ENCODE measurements at places on chromosomes 1 and 21.
A peak's percentile ranks its signal among the peaks of the same experiment; 100 is the strongest.

- no peak for DNase-seq
Measured at GRCh38 chr1:180415985-180416633, 86.3 kb downstream of the ACBD6 start.

DNA sequence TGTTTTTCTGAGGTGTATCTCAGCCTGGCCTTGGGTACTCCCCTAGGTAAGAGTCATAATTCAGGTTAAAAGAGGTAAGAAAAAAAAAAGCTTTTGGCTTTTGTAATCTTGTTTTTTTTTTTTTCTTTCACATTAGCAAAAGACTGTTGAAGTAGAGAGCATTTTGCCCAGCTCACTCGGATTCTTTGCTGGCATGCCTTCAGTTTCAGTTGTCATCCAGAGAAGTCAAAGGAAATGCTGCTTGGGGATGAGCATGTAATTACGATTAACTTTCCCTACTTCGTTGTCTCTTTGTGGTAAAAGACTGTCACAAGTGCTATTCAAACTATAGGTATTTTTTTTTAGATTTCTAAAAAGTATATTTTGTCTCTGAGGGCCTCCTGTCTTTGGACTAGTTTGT is 6.3 kb downstream of the BACH1 start:
- no peak for DNase-seq

GRCh38 chr1:51351907-51352306 is 21.5 kb upstream of the TTC39A start:
- DNase-seq: no peak

- DNase-seq: no peak
Measured at GRCh38 chr1:242690849-242691609, 166.5 kb upstream of the PLD5 start.

DNA sequence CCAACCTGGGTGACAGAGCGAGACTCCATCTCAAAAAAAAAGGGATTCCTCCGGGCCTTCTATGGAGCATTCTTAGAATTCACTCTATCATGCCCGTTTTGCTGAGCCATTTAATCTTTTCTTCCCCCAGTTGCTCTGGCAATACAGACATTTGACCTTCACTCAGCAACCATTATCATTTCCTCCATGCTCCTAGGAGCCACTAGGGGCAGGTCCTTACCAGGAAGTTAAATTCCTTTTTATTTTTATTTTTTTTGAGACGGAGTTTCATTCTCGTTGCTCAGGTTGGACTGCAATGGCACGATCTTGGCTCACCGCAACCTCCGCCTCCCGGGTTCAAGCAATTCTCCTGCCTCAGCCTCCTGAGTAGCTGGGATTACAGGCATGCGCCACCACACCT is 9.7 kb upstream of the CGN start:
- DNase-seq: no peak

DNA sequence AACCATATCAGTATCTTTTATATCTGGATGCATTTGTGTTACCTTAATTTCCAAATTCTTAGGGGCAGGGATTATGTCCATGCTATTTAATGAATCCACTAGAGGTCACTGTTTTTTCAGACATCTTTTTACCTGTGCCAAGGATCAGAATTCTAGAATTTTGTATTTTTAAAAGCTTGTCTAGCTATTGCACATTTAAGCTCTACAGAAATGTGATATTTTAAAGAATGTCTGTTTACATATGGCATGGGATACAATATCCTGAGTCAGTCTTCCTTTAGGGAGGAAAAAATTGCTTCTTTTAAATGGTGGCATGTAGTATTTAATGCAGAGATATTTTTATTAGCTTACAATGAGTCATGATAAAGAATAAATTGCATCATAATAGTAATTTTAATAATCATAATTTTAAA is 11.3 kb downstream of the RPAP2 start:
- no peak for DNase-seq

DNA sequence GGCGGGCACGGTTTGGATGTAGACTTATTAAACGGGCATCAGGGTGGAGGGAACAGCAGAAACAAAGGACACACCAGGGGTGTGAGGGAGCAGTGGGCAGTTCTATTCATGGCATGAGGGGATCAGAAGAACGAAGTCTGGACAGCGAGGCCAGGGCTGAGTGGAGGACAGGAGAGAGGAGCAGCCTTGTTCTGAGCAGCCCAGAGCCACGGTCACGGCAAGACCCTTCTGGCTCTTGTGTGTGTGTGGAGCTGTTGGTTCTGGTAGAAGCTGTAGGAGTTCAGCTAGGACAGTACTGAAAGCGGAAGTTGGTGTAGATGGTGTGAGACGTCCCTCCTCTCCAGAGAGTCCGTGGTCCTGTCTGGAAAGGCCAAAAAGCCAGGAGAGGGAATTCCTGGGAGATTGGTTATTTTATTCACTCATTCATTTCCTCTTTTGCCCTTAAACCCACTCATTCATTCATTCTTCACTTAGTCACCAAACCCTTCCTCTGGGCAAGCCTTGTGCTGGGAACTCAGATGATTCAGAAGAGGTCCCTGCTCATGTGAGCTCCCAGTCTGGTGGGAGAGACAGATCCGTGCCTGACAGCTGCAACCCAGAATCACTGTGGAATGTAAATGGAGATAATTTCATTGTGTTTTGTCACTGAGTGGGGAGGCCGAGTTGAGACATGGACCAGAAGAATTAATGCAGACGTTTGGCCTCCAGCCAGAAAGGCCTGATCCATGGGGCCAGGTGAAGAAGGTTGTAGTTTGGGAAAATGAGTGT is 4.1 kb upstream of the ACOT11 start:
- DNase-seq: no peak

DNA sequence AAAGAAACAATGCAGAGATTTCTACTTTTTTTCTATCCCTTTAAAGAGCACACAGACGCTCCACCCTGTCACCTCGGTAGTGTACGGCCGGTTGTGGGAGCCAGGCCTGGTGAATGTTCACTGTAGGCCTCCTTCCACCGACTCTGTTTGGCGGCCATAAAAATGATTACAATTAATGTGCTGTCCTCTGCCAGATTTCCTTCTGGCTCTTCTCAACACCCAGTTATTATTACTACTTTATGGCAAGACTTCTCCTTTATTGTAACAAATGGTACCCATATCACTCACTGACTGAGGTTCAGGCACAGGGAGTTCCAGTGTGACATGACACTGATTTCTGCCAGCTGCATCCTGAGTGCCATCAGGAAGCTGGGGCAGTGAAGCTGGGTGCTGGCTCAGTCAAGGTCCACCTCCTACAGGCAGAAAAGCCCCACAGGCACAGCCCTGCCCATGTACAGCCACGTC is 37.4 kb downstream of the GPR161 start:
- DNase-seq: no peak

GRCh38 chr1:228236744-228237143 is 28.9 kb downstream of the OBSCN start:
- DNase-seq: no peak

- no peak for DNase-seq
Measured at GRCh38 chr1:178399177-178399728, 97.5 kb downstream of the CLEC20A start.

GRCh38 chr1:201895913-201896807 is 7.5 kb downstream of the SHISA4 start:
- peak; percentile 65 for DNase-seq

All from activated gamma-delta T cell treated with anti-CD3 and anti-CD28 coated beads, Interleukin-2, amount 50 U/mL, for 16 hours (primary cell).